ACHN (cell line): ENCODE measurements at places on chromosomes 6 and 20.

DNA sequence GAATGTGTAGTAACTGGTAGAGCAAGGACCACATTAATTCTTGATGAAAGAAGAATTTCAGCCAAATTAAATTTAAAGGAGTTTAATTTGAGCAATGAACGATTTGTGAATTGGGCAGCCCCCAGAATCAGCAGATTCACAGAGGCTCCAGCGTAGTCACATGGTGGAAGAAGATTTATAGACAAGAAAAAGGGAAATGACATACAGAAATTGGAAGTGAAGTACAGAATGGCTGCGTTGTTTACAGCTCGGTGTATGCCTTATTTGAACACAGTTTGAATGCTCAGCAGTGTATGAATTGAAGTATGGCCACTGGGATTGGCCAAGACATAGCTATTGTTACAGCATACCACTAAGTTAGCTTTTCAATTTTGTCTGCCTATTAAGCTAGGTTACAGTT lies 173.6 kb upstream of the ARG1 start:
- DNase-seq, result no peak

DNA sequence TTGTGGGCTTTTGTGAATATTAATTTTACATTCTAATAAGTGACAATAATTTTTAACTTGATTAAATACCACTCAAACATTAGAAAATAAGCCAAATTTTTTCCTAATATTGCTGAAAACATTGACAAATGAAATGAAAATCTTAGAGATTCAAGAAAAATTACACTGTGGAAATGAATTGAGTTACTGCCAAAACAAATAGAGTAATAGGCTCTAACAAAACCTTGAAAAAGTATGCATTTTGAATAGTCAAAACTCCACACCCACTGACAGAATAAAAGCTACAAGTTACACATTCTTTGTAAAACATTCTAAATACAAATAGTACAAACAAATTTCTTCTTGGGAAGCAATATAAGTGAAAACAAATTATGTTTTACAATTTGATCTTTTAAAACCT lies 5.9 kb downstream of the TBX18 start:
- no peak for DNase-seq

GRCh38 chr6:108074057-108074358 lies 533 bp downstream of the OSTM1 start:
- peak; percentile 29 for DNase-seq

DNA sequence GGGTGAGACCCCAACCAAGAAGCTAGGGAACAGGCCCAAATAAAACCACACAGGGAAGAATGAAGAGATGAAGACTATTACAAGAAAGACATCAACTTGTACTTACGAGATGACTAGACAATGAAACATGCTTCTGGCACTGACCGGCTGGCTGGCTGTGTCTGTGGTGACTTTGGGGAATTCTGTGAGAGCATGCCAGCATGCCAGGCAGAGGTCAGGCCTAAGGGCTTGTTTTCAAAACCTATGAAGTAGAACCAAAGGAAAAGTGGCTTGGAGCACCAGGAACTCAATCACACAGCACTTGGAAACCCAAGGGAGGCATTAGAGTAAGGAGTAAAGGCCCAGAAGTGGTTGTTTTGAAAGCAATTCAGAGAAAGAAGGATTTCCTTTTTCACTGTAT lies 28.4 kb upstream of the GSTA3 start:
- DNase-seq, result peak; percentile 76

- DNase-seq, result no peak
Observed at GRCh38 chr6:20013066-20013861, 176.1 kb downstream of the ID4 start.

DNA sequence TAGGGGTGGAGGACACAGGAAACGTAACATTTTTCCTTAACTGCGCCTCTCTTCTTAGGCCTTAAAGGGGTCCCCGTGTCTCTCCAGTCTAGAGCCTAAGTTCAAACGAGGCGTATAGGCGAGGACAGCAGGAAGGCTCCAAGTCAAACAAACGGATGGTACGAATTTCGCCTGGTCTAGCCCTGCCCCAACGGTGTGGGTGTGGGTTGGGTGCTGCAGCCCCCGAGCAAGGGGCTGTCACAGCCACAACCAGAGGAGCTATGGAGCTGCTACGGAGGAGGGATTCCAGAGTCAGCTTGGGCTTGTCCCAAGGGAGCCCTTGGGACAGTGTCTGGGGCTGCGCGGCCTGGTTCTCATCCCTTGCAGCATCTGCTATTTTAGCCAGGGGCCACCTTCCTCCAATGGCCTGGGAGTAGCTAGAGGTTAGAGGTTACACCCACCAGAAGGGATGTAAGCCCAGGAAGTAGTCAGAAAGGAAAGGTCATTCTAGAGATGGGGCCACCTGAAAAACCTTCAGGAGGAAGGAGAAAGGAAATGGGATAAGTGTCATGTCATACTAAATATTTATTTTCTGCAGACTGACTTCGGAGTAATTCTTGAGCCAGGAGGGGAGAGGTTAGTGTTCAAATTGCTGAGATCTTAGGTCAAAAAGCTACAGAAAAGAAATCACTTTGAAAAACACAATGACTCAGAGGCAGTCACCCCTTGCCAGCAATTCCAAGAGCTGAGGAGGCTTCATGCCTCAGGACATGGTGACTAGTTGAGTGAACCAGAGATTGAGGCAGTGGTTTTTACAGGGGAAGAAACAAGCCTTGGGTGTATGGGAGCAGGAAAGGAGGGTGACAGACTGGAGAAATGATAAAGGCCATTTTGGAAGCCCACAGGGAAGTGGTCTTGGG lies 21.7 kb downstream of the VPS52 start:
- DNase-seq, result peak; percentile 62

DNA sequence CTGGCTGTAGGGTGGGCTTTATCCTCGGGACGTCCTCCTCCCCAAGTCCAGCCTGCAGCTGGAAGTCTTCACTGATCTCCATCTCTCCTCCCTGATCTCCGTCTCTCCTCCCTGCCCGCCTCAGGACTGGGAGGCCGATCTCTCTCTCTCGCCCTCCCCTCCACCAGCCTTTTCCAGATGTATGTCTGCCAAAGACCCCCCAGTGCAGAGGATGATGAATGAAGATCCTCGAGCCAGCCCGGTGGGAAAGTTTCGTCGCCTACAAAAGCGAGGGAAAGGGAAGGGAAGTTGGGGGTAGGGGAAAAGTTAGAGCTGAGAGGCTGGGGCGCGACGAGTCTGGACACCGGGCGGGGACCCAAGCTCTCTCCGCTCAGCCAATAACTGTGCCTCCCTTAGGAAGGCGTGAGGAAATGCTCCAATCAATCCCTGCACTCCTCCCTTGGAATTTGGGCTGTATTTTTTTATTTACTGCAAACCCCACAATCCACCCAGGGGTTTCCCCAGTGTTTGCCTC lies 595 bp upstream of the SRF start:
- DNase-seq, result no peak

GRCh38 chr6:11423667-11424066 lies 113.9 kb upstream of the TMEM170B start:
- DNase-seq, result no peak

DNA sequence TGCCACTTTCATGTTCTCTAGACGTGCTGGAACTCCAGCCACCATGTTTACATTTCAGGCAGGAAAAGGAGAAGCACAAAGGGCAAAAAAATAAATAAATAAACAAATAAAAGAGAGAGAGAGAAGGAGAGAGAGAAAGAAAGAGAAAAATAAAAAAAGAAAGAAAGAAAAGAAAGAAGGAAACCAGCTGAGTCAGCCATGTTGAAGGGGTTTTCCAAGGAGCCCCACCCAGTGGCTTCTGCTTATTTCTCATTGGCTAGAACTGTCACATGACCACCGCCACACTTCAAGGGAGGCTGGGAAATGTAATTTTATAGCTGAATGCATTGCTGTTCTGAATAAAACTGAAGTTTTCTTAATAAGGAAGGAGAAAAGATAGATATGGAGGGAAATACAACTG lies 71.1 kb downstream of the BFSP1 start:
- no peak for DNase-seq

GRCh38 chr20:63416631-63417030 lies 55.5 kb upstream of the CHRNA4 start:
- no peak for DNase-seq

DNA sequence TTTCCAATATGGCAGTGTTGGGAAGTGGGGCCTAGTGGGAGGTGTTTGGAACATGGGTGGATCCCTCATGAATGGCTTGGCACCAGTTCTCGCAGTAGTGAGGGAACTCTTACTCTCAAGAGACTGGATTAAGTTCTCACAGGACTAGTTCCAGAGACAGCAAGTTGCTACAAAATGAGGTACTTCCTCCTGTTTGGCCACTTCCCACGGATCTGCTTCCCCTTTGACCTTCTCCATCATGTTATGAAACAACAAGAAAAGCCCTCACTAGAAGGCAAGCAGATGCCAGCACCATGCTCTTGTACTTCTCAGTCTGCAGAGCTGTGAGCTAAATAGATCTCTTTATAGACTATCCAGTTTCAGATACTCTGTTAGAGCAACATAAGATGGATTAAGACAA lies 3.1 kb downstream of the RSPH3 start:
- no peak for DNase-seq

DNA sequence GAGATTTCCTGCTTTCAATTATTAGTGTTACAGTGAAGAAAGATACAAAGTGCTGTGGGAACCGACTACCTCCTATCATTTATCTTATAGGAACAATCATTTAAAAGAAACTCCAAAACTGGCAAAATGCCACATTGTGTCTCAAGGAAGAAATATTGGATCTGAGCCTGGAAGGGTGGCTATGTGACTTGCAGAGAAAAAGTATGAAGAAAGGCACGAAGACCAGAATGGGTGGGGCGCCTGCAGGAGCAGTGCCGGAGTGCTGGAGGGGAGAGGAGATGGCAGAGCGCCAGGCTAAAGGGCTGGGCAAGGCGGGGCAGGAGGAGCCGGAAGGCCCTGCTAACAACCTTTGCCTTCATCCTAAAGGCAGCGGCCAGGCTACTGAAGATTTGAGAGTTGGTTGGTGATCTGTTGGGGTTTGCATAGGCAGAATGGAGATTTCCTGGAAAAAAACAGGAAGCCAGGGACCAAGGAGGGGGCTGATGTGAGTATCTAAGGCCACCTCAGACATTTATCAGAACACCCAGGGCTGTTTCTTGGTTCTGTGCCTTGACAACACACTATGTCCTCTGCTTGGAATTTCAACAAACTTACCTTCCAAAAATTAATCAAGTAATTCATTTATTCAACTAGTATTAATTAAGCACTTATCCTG lies 125.6 kb downstream of the MAFB start:
- DNase-seq, result no peak

- peak; percentile 76 for DNase-seq
Observed at GRCh38 chr6:6547110-6547879, 41.2 kb upstream of the LY86 start.

DNA sequence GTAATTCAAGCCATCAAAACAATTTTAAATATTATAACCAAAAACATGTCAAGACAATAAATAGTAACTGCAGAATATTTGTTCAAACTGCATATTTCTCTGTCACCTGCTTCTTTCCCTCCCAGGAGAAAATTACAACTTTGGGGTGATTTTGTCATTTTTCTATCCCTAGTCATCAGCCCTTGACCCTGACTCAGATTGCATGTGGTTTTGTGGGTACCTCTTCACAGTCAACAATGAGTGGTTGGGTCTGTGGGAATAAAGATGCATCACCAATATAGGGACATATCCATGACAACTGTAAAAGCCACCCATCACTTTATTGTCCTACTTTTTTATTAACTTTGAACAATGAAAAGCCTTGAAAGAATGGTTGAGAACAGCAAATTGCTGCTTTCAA lies 7.3 kb downstream of the COL10A1 start:
- peak; percentile 25 for DNase-seq

- no peak for DNase-seq
Observed at GRCh38 chr6:124423621-124424020, 538.6 kb upstream of the RNF217 start.

- no peak for DNase-seq
Observed at GRCh38 chr6:143505537-143505936, 6.0 kb downstream of the FUCA2 start.

DNA sequence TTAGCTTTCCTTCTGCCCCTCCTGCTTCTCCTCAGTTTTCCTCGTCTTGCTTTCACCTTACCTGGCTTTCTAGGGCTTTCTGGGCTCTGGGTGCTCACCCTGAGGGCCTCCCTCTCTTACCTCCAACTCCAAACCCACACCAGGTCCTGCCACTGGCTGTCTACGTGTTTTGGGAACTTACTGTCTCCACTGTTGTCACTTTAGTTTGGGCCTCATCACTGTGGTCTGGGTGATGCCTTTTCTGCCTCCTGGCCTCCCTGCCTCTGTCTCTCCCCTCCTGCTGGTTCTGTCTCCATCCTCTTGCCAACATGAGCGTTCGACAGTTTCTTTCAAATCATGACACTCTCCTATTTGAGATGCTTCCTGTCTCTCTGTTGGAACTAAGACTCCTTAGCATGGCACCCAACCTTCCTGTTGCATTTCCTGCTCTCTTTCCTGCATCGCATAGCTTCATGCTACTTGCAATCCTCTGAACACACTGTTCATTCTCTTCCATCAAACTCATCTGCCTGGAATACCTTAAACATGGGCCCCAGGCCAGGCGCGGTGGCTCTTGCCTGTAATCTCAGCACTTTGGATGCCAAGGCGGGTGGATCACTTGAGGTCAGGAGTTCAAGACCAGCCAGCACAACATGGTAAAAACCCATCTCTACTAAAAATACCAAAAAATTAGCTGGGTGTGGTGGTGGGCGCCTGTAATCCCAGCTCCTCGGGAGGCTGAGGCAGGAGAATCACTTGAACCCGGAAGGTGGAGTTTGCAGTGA lies 5.5 kb downstream of the CD40 start:
- DNase-seq, result no peak

GRCh38 chr20:31452575-31452974 lies 12.1 kb downstream of the DEFB123 start:
- DNase-seq, result no peak

- no peak for DNase-seq
Observed at GRCh38 chr6:82129797-82130196, 117.7 kb downstream of the IBTK start.

GRCh38 chr6:31299511-31299910 lies 27.6 kb upstream of the HLA-C start:
- DNase-seq, result no peak

DNA sequence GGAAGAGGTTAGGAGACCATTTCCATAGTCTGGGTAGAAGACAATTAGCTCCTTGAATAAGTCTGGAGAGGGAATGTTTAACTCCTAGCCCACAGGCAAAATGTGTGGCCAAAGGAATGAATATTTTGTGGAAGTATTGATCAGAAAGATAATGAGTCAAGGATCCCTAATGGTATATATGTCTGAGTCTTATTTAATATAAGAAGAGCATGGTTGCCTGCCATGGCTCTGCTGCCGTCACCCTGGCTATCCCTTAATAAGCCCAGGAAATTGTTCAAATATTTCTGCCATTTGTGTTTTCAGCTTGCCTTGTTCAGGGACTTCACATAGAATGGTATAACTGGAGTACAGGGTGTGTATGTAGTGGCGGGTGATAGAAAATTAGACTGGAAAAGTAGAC lies 18.1 kb upstream of the CALHM6 start:
- no peak for DNase-seq

- no peak for DNase-seq
Observed at GRCh38 chr20:1644101-1644962, 13.2 kb downstream of the SIRPG start.

- no peak for DNase-seq
Observed at GRCh38 chr20:44817143-44817910, 7.0 kb upstream of the RIMS4 start.

DNA sequence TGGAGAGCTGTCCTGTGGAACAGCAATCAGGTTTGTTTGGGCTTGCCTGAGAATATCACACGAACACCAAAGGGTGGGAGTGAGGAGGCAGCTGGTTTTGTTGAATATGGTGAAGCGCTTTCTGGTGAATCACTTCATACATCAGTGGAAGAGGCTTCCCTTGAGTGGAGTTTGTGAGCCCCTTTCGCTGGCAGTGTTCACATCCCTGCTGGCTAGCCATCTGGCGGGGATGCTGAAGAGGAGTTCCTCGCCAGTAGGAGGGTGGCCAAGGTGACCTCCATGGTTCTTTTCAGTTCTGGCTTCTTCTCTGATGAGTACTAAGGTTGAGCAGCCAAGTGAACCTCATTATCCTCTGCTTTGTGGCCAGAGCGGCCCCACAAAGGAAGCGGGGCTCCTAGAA lies 37.7 kb upstream of the RNF8 start:
- no peak for DNase-seq
